ENCODE measurements at places on chromosomes 3 and 15.

- no peak for DNase-seq
Observed at GRCh38 chr15:69610277-69610676, 157.7 kb downstream of the RPLP1 start.

GRCh38 chr15:45091161-45091560 lies 22.8 kb downstream of the DUOX2 start:
- DNase-seq = peak; percentile 20

- DNase-seq = peak; percentile 39
Observed at GRCh38 chr3:185070491-185071286, 82.2 kb downstream of the C3orf70 start.

- DNase-seq = no peak
Observed at GRCh38 chr3:99833617-99834205, 16.0 kb downstream of the CMSS1 start.

GRCh38 chr15:64682255-64682654 lies 93.1 kb downstream of the RBPMS2 start:
- DNase-seq = no peak

GRCh38 chr15:82739086-82739485 lies 29.4 kb upstream of the AP3B2 start:
- DNase-seq = peak; percentile 23

DNA sequence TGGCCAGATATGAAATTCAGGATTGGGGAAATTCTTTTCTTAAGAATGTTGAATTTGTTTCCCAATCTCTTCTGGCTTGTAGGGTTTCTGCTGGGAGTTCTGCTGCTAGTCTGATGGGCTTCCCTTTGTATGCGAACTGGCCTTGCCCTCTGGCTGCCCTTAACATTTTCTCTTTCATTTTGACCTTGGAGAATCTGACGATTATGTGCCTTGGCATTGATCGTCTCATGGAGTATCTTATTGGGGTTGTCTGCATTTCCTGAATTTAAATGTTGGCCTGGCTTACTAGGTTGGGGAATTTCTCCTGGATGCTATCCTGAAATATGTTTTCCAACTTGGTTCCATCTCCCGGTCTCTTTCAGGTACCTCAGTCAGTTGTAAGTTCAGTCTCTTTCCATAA lies 152.2 kb downstream of the CFAP20DC start:
- DNase-seq = no peak
